ENCODE measurements at places on chromosomes 16 and 17.
A peak's percentile ranks its signal among the peaks of the same experiment; 100 is the strongest.

- no peak for DNase-seq
Measured at GRCh38 chr16:19520861-19521331, 1.0 kb downstream of the GDE1 start.

DNA sequence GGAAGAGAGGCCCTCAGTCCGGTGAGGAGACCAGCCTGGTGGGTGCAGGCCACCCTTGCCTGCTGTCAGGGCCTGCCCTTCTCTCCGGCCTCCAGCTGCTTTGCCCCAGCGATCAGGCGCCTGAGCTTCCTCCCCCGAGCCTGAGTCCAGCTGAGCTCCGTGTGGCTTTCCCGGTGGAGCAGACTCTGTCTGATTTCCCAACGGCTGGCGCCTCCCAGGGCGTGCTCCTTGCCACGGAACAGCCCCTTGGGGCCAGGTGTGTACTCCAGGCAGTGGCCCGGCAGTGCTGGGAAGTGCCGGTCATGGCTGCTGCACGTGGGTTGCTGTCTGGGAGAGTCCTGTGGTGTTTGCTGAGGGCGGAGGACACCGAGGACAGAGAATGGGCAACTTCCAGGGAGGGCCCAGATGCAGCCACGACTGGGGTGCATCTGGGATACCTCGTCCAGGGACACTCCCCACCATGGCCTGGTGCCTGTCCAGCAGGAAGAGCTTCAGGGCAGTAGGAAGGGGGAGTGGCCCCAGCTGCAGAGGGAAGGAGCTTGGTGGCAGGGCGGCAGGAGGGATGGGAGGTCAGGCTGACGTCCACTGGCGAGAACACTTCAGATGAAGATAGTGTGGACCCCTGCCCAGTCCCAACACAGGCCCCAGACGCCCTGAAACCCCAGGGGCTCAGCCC, 22.5 kb downstream of the METRNL start:
- DNase-seq: no peak

GRCh38 chr17:57544834-57545463, 200.2 kb downstream of the CCDC182 start:
- peak; percentile 60 for DNase-seq

DNA sequence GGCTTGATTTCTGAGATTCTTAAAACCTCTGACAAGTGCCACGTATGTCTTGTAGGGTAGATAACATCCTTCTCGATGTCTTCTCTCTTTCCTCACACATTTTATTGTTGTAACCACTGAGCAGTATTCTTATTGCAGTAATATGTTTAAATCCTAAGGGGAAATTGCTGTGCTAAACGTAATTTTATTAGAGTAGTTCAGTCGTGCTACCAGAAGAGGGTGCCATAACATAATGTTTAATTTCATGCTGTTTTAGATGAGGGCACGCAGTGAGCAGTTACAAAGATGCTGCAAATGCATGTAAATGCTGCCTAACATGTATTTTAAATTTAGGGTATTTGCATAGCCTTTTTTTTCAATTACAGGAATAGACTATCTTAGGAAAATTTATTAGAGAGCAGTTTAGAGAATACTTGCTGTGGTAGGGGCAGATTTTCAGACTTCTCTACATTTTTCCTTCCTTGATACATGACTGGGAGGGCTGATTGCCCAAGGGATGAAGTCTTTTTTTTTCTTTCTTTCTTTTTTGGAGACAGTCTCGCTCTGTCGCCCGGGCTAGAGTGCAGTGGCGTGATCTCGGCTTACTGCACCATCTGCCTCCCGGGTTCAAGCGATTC, 51.7 kb downstream of the GAN start:
- DNase-seq: no peak

GRCh38 chr16:53135329-53135728, 80.5 kb downstream of the CHD9 start:
- no peak for DNase-seq

DNA sequence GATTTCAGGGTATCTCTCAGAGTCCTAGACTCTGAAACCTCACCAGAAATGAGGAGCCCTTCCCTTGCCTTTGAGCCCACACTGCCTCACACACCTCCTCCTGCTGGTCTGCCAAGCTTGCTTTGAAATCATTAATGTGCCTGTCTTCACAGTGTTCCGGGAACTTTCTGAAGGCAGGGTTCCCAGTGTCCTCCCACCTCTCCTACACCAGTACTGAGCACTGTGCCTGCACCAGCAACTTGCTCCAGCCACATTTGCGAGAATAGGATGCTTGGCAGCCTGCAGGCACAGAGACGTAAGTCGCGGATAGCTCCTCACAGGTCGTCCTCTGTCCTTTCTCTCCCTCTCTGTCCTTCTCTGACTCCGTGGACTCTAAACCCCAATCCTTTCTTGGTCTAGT, 408.4 kb upstream of the EEF2KMT start:
- peak; percentile 31 for DNase-seq

DNA sequence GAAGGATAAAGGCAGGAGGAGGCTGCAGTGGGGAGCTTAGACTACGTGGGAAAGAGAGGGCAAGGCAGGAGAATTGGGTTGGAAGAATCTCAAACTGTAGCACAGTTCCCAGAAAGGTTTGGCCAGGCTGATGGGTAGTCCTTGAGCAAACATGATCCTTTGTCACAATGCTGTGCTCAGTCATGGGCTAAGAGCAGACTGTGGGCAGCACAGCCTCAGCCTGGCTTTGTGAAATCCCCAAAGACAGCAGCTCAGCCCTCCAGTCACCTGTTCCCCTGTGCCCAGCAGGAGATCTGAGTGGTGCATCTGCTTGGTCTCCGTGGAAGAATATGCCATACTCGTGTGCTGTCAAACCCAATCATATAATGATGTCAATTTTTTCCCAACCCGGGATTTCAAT, 10.6 kb upstream of the ENGASE start:
- DNase-seq: no peak

- DNase-seq: no peak
Measured at GRCh38 chr16:1642148-1642547, 30.0 kb downstream of the CRAMP1 start.

DNA sequence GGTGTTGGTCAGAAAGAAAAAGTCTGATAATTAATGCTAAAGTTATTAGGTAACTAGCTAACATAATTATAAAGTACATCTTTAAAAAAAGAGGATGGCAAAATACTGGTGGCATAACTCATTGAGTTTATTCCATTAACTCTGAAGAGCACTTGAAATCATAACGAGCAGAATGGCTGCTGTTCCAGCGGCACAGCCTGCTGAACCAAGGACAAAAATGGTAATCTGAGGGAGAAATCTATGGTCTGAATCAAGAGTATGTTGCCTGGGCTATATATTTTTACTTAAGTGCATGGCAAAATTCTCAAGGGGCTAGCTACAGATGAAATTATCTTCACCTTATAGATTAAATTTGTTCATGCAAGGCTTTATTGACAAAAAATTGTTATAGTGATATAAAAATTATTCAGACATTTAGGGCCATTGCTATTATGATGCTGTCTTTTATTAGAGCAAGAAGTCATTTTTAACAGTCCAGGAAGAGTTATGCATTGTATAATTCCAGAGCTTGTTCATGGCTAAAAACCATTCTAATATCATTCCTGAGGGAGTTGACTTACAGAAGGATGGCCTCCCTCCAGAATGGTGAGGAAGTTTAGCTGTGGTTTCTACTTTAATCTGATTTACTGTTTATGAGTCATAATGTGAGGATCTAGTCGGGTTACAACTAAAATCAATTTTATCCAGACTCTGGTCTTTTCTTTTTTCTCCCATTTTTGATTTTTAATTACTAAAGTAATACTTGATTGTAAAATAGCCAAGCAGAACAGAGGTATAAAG, 41.4 kb upstream of the ANKFN1 start:
- no peak for DNase-seq

- no peak for DNase-seq
Measured at GRCh38 chr17:14672830-14673229, 371.9 kb downstream of the HS3ST3B1 start.

DNA sequence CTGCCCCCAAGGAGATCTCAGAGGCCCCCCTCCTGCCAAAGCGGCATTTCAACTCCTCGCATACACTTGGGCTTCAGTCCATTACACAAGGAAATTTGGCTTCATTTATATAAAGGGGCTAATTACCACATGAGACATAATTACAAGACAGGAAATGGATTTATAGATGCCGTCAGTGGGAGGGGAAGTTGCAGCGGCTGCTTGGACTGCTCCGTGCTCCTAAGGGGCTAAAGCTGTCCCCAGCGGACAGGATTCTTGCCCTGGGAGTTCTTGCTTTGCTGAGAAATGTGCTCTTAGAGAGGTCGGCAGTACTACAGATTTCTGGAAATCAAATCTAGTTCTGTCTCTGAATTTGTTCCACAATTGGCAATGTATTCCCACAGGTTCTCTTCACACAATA, 57.2 kb upstream of the NLK start:
- DNase-seq: no peak

DNA sequence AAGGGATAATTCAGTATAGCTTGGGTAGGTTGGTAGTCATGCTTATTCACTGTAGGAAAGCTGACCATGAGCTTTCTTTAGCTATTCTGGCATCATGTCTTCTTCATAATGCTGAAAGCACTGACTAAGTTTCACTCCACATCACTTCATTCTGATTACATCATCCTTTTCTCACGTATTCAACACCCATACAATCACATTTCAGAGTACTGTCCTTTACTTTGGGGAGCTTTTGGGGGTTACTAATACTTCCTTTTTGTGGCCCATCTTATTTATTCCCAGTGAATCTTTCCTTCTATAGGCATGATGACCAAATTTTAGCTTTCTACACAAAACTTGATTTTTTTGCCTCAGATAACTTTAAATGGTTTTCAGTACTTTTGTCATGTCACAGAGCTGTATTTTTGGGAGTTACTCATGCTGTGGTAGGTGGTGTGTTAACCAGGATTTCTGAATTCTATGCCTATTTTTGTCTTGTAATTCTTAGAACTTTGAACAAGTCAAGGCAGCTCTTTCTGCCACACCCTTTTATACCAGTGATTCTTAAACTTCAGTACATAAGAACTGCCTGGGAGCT, 23.5 kb downstream of the TADA2A start:
- DNase-seq: no peak

DNA sequence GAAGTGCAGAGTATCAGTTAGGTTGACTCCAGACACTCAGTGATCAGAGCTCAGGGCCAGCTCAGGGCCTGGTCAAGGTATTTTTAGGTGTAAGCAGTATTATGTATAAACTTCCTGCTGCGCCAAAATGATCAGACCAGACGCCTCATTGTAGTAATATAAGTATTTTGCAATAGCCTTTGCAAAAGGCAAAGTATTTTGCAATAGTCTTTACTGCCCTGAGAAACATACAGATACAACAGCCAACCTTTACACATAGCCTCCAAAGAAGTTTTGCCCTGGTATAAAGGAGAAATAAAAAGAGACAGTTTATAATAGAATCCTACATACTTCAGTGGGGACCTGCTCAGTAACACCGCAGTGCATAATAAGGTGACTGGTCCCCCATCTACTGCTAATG, 333.0 kb upstream of the EEF2KMT start:
- no peak for DNase-seq

DNA sequence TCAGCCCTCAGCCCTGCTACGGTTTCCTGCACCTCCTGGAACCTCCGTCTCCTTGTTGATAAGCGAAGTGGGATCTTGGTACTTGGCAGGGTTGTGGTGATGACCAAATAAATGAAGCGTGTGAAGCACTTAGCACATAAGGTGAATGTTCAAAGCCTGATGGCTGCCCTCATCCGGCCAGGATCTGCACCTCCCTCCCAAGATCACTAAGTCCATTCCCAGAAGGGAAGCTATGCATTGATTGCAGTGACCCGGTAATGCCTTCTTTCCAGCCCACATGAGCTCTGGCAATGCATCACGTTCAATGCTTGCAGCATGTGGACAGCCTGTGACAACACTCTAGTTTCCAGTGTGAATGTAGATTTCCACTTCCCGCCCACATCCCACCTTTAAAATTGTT, 24.9 kb upstream of the RHOT1 start:
- no peak for DNase-seq

GRCh38 chr16:49665482-49666230, 190.3 kb downstream of the ZNF423 start:
- no peak for DNase-seq

DNA sequence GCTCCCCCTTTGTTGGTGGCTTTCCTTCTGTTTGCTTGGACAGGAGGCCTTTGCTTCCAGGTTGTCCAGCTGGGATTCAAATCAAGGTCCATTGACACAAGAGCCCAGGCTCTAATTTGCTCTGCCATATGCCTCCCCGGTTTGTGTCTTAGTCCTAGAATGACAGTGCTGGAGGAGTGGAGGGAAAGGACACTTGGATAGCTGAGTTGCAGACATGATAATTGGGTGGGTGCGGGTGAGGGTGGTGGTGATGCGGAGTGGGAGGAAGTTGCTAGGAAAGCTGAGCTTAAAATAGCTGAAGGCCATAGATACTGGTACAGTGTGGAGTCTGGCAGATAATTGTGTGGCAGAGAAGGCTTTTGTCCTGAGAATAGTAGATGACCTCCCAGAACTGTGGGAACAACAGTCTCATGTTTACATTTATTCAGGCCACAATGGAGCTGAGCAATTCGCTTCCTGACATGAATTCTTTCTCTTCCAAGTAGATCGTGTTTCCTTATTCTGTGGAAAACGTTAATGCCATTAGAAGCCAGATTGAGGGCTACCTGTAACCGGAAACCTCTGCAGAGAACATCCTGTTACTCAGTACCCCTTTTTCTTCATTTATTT, 23.8 kb downstream of the SEC14L1 start:
- no peak for DNase-seq

GRCh38 chr16:46648656-46649055, 27.5 kb upstream of the SHCBP1 start:
- DNase-seq: no peak

DNA sequence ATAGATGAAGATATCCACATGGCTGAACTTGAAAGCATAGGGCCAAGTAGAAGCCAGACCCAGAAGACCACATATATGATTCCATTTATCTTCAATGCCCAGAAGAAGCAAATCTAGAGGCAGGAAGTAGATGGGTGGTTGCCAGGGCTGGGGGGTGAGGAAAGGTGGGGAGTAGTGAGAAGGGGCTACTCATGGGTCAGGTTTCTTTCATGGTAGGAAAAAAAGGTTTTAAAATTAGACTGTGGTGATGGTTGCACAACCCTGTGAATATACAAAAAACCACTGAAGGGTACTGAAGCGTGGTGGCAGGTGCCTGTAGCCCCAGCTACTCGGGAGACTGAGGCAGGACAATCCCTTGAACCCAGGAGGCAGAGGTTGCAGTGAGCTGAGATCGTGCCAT, 5.4 kb downstream of the CD2BP2 start:
- no peak for DNase-seq

- DNase-seq: no peak
Measured at GRCh38 chr17:40576113-40576740, 11.0 kb upstream of the CCR7 start.

GRCh38 chr17:10600571-10600970, 51.1 kb upstream of the MYH2 start:
- no peak for DNase-seq

DNA sequence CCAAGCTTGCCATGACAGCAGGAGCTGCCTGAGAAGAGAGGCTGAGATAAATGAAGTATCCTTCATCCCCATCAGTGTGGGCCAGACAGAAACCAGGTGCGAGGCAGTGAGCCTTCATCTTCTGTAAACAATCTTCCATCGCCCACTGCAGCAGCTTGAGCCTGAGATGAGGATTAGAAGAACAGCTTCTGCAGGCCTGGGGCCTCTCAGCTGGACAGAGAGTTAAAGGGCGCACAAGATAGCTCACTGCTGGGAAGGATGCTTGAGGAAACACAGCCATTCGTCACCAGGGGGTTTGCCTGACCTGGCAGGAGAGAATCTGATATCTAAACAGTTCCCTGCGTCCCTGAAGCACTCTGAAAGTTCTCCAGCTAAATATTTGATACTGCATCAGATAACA, 27.1 kb downstream of the HOXB1 start:
- no peak for DNase-seq

GRCh38 chr17:10428781-10429180, 7.0 kb upstream of the MYH8 start:
- DNase-seq: no peak

- no peak for DNase-seq
Measured at GRCh38 chr16:6447021-6447790, 885.4 kb upstream of the RBFOX1 start.
